ENCODE measurements at places on chromosomes 5 and 9.

DNA sequence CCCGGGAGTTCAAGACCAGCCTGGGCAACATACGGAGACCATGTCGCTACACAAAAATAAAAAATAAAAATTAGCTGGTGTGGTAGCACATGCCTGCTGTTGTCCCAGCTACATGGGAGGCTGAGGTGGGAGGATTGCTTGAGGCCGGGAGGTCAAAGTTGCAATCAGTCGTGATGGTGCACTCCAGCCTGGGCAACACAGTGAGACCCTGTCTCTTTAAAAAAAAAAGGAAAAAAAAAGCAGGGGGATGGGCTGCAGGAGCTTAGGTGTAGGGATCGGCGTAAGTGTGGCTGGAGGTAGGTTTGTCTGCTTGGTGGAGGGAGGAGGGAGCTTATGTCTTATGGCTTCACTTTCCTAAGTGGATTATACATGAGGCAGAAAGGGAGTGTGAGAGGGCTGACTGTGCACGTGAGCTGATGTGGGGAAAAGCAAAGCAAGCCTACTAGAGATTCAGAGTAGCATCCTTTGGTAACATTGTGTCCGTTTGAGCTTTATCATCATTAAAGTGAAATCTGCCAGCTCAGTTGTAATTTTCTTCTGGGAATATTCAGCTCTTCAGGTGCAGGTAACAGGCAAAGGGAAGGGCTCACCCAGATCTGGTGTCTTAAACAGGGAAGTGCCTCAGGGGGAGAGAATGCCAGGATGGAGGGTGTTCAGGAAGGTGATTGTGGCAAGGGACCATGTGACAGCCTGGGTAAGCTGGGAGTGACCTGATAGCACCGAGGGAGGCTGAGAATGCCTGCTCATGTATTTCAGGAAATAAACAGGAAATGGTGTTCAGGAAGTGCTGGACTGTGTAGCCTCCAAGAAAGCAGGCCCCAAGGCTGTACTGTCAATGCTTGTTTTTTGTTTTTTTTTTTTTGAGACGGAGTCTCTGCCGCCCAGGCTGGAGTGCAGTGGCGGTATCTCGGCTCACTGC lies 17.6 kb upstream of the SETX start:
- DNase-seq: no peak

GRCh38 chr9:128061275-128061960 lies 5.7 kb downstream of the NAIF1 start:
- no peak for DNase-seq

DNA sequence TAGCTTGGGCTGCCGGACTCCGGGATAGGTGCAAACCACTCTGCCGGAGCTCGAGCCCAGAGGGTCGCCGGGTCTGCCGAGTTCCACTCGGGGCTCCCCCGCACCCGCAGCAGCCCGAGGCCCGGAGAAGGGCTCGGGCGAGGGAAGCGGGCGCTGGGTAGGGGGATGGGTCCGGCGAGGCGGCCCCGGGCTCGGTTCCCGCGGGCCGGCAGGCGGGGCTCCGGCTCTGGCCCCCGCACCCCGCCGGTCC lies 507 bp downstream of the RICTOR start:
- DNase-seq: no peak

DNA sequence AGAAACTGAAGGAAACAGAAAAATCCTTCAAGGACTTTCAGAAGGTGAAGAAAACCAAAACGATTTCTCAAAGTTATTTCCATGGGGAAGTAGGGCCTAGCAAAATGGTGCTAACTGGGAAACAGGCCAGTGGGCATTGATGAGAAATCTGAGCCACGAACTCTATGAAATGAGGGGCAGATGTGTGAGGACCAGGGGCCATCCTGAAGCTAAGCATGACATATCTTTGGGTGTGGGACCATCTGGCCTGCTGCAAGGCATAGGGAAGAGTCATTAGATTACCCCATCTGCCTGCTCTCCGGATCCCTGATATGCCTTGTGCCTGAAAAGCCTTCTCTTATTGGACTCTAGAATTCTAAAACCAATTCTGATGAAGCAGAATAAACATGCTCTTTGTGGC lies 143.8 kb downstream of the PALM2AKAP2 start:
- DNase-seq: no peak

GRCh38 chr5:89181546-89181945 lies 298.6 kb upstream of the MEF2C start:
- no peak for DNase-seq

GRCh38 chr9:126495411-126496180 lies 118.1 kb upstream of the LMX1B start:
- DNase-seq: no peak

DNA sequence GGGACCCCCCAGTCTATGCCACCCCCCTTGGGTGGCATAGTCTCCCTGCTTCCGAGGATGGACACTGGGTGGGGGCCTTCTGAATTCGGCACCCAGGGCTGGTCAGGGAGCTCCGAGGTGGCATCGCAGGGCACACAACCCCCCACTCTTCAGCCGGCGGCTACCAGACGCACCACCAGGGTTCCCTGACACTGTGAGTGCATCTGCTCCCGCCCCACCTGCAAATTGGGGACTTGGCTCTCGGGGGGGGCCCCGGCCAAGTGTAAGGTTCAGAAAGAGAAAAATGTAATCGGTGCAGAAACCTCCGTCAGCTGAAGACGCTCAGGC lies 12.7 kb upstream of the QSOX2 start:
- no peak for DNase-seq

- DNase-seq: no peak
Measured at GRCh38 chr5:33848554-33848953, 43.2 kb downstream of the ADAMTS12 start.

- no peak for DNase-seq
Measured at GRCh38 chr9:133540698-133541025, 6.2 kb downstream of the ADAMTSL2 start.

DNA sequence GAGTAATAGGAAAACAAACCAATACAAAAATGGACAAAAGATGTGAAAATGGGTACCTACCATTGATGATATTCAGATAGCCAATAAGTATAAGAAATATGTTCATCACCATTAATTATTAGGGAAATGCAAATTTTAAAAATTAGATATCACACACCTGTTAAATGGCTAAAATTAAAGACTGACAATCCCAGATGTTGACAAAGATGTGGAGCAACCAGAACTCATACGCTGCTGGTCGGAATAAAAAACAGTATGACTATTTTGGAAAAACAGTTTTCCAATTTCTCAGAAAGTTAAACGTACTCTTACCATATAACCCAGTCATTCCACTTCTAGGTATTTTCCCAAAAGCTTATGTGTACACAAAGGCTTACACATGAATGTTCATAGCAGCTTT lies 27.1 kb downstream of the TMEM267 start:
- DNase-seq: no peak

DNA sequence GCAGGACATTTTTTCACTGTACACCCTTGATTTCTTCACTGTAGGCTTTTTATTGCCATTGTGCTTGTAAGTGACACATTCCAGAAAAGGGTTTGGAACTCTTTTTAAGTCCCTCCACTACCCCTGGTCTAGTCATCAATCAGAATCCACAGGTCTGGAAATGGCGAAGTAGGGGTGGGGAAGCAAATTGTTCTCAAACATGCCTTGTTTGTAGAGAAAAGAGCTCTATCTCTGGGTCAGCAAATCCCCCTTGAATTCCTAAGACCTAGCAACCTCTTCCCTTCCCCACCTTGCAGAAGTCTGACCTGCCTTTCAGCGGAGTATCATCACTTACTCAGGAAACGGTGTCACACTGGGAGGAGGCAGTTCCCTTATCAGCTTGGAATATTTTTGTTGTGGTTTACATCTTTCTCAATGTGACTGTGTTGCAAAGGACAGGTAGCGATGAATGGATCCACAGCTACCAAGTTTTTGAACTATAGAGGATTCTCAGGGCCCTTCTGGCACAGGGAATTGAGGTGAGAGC lies 3.2 kb downstream of the SH3RF2 start:
- DNase-seq: no peak

DNA sequence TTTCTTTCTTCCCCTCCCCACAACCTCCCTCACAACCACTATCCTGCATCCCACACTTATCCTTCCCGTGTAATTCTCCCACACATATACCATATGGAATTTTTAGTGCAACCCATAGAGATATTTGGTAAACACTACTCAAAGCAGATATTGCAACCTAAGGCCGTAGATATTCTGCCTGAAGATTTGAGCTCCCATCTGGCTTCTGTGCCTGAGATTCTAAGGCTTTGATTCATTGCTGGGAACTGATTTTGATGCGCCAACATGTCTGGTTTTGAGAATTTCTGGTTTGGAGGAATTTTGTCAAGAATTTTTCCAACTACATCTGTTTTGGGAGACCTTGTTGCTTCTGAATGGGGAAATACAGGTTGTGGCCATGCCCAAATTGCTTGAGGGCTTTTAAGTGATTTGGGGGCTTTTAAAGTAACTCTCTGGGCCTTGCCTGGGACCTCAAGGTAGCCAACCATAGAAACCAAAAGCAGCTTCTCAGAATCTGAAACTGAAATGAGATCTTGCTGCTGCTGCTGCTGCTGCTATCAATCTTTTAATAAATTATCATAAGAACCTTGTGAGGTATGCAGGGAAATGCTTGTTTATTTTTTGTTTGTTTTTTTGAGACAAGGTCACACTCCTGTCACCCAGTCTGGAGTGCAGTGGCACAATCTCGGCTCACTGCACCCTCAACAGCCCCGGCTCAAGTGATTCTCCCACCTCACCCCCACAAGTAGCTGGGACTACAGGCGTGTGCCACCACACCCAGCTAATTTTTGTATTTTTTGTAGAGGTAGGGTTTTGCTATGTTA lies 36.2 kb downstream of the PLAC8L1 start:
- DNase-seq: no peak

DNA sequence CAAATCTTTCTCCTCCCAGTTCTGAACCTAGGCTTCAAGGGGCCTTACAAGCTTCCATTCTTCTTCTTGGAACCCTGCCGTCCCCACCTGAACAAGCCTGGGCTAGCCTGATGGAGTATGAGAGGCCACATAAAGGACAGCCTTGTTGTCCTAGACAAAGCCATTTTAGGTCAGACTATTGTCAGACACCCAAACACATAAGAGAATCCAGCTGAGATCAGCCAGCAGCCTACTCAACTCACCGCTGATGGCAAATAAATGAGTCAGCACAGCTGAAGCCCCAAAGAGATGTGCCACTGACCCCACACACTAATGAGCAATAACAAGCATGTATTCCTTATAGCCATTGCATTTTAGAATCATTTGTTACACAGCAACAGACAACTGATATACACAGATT lies 33.8 kb downstream of the SVEP1 start:
- DNase-seq: no peak

DNA sequence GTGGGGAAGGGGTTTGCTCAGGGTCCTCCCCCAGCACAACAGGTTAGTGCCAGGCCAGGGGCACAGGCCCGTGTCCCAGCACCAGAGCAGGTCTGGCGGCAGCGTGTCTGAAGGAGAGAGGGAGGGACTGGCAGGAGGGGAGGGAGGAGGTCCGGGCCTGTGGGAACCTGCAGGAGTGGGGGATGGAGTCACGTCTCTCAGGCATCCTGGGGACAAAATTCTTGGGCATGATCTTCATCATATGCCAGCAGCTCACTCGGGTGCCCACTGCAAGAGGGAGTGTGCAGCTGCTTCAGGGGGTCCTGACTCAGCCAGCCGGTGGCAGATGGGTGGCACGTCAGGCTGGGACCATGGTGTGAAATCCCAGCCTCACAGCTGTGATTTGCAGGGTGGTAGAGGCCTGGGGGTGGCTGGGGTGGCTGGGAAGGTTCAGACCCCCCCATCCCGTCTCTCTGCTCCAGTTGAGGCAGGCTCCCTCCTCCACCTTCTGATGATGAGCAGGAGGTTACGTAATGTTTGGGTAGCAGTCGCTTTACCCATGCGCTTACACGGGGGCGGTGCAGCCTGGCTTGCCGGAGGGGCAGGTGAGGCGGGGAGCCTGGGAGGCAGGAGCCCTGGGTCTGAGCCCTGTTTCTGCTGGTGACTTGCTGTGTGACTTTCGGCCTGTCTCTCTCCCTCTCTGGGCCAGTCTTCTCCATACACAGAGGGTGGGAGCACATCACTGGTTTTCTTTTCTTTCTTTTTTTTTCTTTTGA lies 40.5 kb downstream of the NCS1 start:
- no peak for DNase-seq

GRCh38 chr9:6827439-6828145 lies 69.8 kb downstream of the KDM4C start:
- DNase-seq: no peak

DNA sequence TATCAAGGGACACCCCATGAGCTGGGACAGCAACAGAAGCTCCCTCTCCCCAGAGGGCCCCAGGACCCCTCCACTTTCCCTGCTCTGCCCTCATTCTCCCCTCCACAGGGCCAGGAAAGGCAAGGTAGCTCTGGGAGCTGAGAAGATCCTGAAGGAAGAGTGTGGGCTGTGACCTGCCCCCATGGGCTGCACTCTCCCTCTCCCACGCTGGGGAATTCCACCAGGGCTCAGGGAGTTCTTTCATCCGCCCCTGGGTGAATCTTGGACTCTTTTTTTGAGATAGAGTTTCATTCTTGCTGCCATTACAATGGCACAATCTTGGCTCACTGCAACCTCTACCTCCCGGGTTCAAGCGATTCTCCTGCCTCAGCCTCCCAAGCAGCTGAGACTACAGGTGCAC lies 73.8 kb downstream of the C9orf50 start:
- no peak for DNase-seq

DNA sequence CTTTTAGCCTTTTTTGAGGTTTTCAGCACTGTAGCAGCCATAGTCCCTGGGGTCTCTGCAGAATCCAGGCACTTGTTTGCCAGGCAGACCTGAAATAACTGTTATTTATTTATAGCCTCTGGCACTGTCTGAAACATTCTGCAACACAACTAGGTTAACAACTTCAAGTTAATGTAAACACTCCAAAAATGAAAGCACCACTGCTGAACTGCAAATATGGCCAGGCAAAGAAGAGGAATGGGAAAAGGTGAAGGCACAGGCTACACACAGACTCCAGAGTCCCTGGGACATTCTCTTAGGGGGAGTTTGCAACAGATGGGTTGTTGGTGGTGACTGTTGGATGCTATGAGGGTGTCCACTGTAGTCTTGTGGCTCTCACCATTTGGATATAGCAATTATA lies 369.0 kb downstream of the MAT2B start:
- no peak for DNase-seq

GRCh38 chr9:134590240-134591081 lies 51.1 kb upstream of the COL5A1 start:
- DNase-seq: no peak

- no peak for DNase-seq
Measured at GRCh38 chr9:11319538-11319937, 706.7 kb upstream of the PTPRD start.

DNA sequence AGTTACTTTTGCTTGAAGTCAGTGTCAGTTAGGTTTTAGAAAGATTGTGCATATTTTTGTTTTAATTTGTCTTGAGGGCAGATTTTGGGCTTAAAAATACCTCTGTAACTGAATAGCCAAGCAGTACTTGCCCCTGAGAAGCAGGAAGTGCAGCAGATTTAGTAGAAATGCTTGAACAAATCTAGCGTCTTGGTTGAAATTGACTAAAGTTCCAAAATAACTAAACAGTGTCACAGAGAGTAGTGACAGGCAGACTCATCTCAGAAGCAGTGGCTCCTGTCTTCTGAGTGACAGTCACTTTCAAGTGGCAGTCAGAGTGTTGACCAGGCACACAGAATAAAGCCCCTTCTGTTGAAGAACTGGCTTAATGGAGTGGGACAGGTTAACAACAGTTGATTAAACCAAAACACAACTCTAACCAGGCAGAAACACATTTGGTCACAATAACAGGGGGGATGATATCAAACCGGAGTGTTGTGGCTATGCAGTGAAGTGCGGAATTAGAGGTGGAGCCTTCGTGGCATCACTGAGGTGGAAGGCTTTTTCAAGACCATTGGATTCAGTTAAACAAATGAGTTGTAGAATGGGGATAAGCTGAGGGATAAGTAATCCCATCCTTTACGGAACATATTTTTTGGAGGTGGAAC lies 29.1 kb downstream of the TRIO start:
- no peak for DNase-seq

Measured in activated gamma-delta T cell treated with Interleukin-2 at 50 U/mL for 16 hours (primary cell).